ENCODE measurements at places on chromosomes 1 and 21.

GRCh38 chr1:107480548-107481415 is 339.9 kb downstream of the NTNG1 start:
- peak; percentile 6 for DNase-seq

DNA sequence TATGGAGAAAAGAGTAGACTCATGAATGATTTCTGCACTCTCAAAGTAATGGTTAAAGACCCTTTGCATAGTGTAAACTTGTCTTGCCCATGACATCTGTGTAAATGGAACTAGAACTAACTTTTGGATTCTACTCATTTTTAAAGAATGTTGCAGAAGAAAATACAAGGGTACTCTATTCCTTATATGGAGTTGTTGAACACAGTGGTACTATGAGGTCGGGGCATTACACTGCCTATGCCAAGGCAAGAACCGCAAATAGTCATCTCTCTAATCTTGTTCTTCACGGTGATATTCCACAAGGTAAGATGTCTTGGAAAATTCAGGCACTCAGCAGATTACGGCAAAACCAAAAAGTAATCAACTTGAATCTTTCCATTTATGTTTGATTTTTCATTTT is 19.8 kb downstream of the CCT8 start:
- DNase-seq: no peak

DNA sequence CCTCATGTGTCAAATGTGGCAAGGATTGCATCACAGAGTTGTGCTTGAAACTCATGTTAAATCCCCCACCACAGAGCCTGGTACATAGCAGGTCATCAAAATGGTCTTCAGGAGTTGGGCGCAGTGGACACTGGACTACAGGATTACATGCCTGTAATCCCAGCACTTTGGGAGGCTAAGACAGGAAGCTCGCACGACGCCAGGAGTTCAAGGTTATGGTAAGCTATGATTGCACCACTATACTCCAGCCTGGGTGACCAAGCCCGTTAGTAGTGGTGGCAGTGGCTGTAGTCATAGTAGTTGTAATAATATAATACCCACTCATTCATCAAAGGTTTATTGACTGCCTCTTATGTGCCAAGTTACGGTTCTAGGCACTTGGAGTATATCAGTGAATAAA is 123.4 kb upstream of the IRF2BP2 start:
- no peak for DNase-seq

GRCh38 chr1:205488074-205488723 is 16.3 kb upstream of the CDK18 start:
- DNase-seq: peak; percentile 52

DNA sequence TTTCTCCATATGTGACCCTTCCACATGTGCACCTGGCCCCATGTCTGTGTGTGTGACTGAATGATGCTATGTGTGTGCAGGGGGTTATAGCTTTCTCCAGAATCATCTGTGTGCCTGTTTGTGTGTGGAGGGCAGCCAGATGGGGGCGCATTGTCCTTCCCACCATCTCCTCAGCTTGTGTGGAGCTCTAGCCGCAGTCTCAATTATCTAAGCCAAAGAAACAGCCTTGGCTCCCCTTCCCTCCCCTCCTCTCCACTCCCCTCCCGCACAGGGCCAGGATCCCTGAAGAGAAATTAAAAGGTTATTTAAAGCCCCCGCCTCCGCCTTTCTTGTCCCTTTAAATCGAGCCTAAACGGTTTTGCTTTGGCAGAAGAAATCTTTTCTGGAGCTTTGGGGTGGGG is 1.8 kb upstream of the DMBX1 start:
- no peak for DNase-seq

DNA sequence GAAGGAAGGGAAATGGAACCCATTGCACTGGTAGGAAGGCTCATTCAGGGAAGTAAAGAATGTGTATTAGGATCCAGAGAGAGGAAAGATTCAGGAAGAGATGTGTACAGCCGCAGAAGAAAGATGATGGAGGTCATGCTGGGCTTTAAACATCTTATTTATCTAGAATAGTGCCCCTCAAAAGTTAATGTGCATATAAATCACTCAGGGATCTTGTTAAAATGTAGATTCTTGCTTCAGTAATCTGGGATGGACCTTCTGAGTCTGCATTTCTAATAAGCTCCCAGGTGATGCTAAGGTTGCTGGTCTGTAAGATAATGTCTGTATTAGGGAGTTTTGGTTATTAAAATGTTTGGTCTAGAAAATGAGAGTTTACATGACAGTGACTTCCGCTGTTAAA is 46.3 kb downstream of the ADGRL2 start:
- DNase-seq: no peak

DNA sequence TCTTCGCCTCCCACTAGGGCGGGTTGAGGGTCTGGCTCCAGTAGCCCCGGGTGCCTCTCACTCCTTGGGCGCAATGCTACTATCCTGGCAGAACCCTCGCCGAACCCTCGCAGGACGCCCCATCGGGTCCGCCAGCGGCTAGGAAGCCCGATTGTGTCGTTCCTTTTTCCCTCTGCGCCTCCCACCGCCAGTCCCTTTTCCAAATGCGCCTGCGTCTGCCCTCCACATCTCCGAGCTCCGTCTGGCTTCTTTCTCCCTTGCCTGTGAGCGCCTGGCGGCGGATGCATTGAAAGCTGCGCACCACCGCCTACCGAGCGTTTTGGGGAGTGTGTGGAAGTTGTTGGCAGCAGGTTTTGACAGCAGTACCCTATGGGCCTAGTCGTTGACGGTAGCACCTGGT is 1.0 kb upstream of the DIRAS3 start:
- no peak for DNase-seq

DNA sequence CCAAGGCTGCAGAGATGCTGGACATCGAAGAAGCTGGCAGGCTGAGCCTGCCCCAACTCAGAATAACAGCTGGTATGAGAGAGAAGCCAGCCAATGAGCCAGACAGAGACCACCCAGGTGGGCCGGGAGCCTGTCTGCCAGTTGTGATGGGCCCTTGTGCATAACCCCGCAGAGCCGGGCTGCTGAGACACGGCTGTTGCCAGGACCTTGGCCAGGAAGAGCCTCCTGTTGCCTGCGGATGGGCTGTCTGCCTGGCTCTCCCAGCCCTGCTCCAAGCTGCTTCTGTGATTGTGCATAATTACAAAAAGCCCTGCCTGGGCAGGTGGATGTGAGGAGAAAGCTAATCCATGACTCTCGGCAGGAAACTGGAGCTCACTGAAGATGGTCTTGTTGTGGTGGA is 126.5 kb downstream of the CAPN8 start:
- no peak for DNase-seq

Measured in activated naive CD8-positive, alpha-beta T cell treated with anti-CD3 and anti-CD28 coated beads for 36 hours (primary cell).